ENCODE measurements at places on chromosomes 16 and 17.
A peak's percentile ranks its signal among the peaks of the same experiment; 100 is the strongest.

DNA sequence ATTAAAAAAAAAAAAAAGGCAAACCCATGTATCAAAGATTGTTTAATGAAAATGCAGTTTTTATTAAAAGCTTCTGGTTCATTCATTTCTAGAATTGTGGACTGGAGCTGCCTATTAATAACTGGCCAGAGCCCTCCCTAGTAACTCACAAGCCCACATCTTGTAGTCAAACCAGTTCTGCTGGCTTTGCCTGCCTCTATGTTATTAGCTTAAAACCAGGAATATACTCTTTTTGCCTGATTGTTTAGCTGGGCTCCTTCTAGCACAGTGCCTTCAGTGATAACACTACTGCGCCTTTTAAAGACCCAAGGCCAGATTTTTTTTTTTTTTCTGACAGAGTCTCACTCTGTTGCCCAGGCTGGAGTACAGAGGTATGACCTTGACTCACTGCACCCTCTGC is 26.0 kb downstream of the TAC4 start:
- H3K4me3 ChIP-seq = no peak overlapping the region
- peaks cover 60% of the 10 kb centered on the region for H3K36me3 ChIP-seq
- H3K4me1 ChIP-seq = peaks cover 40% of the 10 kb centered on the region
- H3K27ac ChIP-seq = no peak overlapping the region
- no peak for DNase-seq
- H3K27me3 ChIP-seq = no peaks in the 10 kb centered on the region

DNA sequence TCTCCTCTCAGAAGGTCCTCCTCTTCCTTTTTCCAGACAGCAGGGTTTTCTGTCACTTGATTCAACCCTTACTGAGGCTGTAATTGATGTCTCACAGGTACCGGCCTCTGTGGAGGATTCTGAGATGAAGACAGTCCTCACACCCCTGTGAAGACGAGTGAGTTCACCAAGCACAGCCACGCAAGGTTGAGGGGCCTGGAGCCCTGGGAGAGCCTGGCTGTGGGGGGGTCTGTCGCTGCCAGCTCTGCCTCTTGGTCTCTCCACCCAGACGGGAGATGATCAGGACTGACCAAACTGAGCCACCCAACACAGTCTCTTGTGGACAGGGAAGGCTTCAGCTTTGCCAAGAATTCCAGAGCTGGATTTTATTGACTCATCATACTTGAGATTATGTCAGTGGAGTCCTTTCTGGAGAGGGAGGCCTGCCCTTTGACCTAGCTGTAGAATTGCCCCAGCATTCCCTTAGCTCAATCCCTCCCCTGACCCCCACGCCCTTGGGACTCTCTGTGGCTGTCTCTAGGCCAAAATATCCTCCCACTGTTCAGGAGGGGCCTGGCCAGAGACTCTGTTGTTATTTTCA is 51.1 kb upstream of the CRHR1 start:
- no peaks in the 10 kb centered on the region for H3K4me1 ChIP-seq
- no peak overlapping the region for H3K27ac ChIP-seq
- no peak overlapping the region for H3K4me3 ChIP-seq

DNA sequence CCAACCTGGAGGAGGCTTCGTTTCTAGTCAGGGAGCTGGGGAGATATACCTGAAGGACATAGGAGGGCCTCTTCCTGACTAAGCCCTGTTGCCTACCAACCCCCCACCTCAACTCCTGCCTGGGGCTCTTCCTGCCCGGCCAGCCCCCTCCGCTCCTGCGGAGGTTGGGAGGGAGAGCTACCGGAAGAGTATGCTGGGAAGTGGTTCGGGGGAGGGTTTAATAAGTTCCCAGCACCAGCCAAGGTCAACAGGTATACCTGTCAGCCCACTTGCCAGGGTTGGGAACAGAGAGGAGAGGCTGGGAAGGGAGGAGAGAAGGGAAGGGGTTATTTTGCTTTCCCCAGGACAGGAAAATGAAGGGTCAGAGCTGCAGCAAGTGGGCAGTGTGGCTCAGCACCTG is 4.7 kb downstream of the PPP1R1B start:
- peaks cover 16% of the 10 kb centered on the region for H3K27me3 ChIP-seq
- no peak for DNase-seq
- no peak overlapping the region for H3K27ac ChIP-seq
- no peak overlapping the region for H3K4me3 ChIP-seq

DNA sequence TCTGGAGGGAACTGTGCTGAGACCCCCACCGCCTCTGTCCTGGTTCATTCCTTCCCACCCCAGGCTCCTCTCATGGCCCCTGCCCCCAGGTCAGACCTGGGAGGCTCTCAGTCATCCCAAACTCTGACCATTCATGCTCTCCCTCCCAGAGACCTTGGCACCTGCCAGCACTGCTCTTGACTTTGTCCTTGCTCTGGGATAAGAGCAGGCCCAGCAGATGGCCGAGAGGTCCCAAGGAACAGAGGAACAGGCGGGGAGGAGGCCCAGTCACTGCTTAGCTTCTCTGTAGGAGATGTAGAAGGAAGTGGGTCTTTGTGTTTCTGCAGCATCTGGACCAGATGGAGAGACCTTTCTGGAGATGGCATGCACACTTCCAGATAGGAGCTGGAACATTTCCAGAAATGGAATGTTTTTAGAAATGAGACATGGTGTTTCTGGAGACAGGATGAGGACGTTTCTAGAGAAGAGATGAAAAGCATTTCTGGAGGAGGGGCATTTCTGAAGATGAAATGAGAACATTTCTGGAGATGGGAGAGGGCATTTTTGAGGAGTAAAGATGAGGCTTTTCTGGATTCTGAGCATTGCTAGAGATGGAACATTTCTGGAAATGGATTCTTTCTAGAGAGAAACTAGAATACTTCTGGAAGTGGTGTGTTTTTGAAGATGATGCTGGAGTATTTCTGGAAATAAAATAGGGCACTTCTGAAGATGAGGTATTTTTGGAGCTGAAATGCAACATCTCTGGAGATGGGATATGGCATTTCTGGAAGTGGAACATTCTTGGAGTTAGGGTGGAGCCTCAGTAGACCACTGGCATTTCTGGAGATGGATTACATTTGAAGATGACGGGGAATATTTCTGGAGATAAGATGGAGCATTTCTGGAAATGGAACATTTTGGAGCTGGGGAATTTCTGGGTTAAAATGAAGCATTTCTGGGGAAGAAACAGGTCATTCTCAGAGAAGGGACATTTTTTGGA is 55.2 kb downstream of the RAI1 start:
- H3K36me3 ChIP-seq = no peaks in the 10 kb centered on the region
- no peak overlapping the region for H3K4me3 ChIP-seq
- H3K27me3 ChIP-seq = no peaks in the 10 kb centered on the region
- H3K27ac ChIP-seq = no peak overlapping the region

GRCh38 chr16:51429041-51429440 is 278.0 kb upstream of the SALL1 start:
- no peak overlapping the region for H3K4me3 ChIP-seq
- no peak for DNase-seq
- H3K36me3 ChIP-seq = no peaks in the 10 kb centered on the region
- H3K27ac ChIP-seq = no peak overlapping the region
- H3K27me3 ChIP-seq = no peaks in the 10 kb centered on the region

GRCh38 chr16:81366316-81366932 is 51.7 kb downstream of the GAN start:
- H3K4me3 ChIP-seq = no peak overlapping the region
- no peak overlapping the region for H3K27ac ChIP-seq
- peaks cover 31% of the 10 kb centered on the region for H3K36me3 ChIP-seq
- H3K27me3 ChIP-seq = no peaks in the 10 kb centered on the region

GRCh38 chr17:82775001-82775823 is 23.3 kb downstream of the TBCD start:
- peaks cover 6% of the 10 kb centered on the region for H3K4me1 ChIP-seq
- H3K4me3 ChIP-seq = no peak overlapping the region
- H3K27me3 ChIP-seq = no peaks in the 10 kb centered on the region
- peaks cover 8% of the 10 kb centered on the region for H3K36me3 ChIP-seq
- H3K27ac ChIP-seq = no peak overlapping the region

DNA sequence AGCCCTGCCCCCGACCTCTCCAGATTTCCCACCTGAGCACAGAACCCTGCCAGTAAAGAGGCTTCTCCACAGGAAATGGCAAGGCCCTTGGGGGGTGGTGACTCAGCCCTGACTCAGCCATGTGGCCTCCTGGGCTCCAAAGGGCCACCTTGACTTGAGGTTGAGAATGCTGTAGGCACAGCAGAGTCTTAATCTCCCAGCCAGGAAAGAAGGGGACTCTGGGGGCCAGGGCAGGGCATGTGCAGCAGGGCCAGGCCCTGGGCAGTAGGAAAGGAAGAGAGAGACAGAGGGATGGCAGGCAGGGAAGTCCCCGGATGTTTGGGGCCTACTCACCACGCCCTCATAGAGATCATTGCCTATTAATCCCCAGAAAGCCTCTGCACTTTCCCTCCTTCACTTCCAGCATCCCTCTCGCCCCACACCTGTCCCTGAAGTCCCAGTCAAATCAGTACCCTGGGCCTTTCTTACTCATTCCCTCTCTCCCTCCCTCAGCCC is 4.8 kb upstream of the ITGA3 start:
- no peak overlapping the region for H3K27ac ChIP-seq
- no peak for DNase-seq
- no peak overlapping the region for H3K4me3 ChIP-seq
- H3K36me3 ChIP-seq = no peaks in the 10 kb centered on the region

DNA sequence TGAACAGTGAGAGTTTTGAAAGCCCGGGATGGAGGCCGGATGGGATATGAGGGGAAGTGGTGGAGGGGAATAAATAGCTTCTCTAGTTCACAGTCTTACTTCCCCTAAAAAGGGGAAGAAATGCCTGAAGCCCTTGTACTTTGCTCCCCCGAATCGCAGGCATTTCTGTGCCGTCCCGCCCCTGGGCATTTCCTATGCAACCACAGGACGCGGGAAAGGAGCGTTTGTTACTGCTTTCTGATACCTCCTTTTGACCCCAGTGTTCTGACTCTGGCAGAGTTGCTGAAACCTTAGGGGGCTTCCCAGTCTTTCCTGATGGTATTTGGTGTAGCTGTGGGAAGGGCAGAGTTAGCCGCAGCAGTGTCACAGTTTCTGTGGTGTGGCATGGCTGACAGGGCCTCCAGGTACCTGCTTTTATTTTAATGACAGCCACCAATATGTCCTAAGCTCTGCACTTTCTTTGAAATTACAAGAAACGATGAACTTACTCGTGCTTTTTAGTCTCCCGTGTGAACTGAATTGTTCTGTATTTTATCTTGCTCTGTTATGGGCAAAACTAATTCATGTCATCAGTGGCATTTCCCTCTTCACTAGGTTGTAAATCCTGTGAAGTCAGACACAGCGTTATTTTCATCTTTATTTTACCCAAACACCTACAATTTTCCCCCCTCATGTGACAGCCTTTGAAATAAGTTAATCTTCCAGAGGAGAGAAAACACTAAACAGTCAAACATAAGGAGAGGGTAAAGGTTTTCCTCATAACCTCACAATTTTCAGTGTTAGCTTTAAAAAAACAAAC is 27.1 kb downstream of the USP10 start:
- DNase-seq = no peak
- no peak overlapping the region for H3K27ac ChIP-seq
- no peak overlapping the region for H3K4me3 ChIP-seq
- no peaks in the 10 kb centered on the region for H3K36me3 ChIP-seq
- H3K27me3 ChIP-seq = no peaks in the 10 kb centered on the region

DNA sequence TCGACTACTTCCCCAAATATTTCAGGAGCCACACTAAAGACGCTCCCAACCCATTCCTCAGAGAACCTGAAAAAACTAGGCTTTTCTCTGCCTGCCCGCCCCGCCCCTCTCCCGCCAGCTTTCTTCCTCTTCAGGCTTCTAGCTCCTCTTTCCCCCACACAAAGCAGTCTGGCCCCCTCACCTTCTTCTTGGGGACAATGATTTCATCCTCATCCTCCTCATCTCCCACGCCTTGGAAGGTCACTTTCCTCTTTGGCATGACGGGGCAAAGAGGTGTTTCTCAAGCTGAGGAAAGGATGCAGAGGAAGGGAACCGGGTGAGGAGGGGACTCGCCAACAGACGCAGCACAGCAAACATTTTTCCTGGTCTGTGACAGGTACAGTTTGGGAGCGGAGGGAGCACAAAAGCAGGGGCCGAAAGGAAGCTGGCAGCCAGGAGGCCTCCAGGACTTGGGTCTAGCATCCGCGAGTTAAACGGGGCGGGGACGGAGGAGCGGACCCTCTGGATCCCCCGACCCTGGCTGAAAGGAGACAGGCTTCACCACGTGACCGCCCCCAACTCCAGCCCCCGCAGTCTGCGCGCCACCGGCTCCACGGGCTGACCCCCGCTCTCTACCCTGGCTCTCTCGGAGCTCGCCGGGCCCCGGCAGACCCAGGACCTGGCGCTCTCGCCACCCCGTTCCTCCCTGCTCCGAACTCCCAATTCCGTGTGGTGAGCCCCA is 525 bp downstream of the CD2BP2 start:
- H3K36me3 ChIP-seq = peaks cover 47% of the 10 kb centered on the region
- peak overlapping the region; percentile 81 for H3K4me3 ChIP-seq
- no peak for DNase-seq
- peak overlapping the region; percentile 88 for H3K27ac ChIP-seq
- H3K27me3 ChIP-seq = no peaks in the 10 kb centered on the region
- H3K4me1 ChIP-seq = peaks cover 24% of the 10 kb centered on the region

DNA sequence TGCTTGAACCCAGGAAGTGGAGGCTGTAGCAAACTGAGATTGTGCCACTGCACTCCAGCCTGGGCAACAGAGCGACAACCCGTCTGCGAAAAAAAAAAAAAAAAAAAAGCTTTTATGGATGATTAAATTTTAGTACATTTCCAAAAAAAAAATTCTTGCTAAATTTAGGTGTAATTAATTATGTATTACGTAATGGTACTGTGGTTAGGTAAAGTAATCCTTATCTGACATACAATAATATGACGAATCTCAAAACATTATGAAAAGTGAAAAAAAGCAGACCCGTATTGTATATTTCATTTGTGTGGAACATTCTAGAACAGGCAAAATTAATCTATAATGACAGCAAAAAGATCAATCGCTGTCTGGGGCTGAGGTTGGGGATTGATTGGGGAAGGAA is 10.3 kb upstream of the CORO1A start:
- H3K4me3 ChIP-seq = no peak overlapping the region
- H3K36me3 ChIP-seq = no peaks in the 10 kb centered on the region
- H3K27me3 ChIP-seq = no peaks in the 10 kb centered on the region
- H3K27ac ChIP-seq = no peak overlapping the region
- H3K4me1 ChIP-seq = no peaks in the 10 kb centered on the region
- DNase-seq = no peak

DNA sequence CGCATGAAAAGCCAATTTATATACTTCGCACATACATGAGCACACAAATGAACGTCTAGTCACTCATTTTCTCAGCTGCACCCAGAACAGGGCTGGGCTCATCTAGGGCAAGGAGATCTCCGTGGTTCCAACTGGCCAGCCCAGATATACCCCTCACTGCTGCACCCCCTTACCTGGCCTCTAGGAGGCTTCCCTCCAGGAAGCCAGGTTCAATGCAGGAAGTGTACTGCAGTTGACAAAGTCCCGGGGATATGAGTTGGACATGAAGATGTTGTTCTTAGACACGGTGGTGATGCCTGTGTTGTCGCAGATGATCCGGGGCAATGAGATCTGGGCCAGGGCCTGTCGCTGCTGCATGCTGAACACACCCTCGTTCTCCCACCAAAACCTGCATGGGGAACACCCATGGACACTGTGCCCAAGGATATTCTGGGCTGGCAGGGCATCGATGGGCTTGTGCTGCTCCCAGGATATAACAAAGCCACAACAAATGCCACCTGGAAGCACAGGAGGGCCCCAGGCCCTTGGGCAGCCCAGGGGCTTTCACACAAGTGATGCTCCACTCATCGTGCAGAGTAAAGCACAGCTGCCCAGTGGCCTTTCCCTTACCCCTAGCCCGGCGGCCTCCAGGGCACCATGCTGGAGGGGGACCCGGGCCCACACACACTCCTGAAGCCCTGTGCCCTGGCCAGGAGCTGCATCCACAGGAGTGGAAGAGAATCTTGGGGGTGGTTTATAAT is 10.1 kb downstream of the MPO start:
- H3K27ac ChIP-seq = no peak overlapping the region
- H3K27me3 ChIP-seq = peaks cover 2% of the 10 kb centered on the region
- no peak overlapping the region for H3K4me3 ChIP-seq
- H3K4me1 ChIP-seq = no peaks in the 10 kb centered on the region
- no peaks in the 10 kb centered on the region for H3K36me3 ChIP-seq
- DNase-seq = no peak
